ENCODE measurements at places on chromosomes 3 and 15.

GRCh38 chr3:116897382-116897781 is 187.8 kb downstream of the TUSC7 start:
- no peak for DNase-seq

DNA sequence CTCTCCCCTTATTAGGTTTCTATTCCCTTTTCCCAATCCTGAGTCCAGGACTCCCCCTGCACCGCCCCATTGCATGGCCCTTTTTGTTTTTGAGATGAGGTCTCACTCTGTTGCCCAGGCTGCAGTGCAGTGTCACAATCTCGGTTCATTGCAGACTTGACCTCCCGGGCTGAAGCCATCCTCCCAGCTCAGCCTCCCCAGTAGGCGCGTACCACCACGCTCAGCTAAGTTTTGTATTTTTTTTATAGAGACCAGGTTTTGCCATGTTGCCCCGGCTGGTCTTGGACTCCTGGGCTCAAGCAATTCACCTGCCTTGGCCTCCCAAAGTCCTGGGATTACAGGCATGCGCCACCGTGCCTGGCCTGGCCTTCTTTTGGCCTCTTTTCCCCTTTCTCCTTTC is 29.3 kb downstream of the PDIA5 start:
- no peak for DNase-seq

DNA sequence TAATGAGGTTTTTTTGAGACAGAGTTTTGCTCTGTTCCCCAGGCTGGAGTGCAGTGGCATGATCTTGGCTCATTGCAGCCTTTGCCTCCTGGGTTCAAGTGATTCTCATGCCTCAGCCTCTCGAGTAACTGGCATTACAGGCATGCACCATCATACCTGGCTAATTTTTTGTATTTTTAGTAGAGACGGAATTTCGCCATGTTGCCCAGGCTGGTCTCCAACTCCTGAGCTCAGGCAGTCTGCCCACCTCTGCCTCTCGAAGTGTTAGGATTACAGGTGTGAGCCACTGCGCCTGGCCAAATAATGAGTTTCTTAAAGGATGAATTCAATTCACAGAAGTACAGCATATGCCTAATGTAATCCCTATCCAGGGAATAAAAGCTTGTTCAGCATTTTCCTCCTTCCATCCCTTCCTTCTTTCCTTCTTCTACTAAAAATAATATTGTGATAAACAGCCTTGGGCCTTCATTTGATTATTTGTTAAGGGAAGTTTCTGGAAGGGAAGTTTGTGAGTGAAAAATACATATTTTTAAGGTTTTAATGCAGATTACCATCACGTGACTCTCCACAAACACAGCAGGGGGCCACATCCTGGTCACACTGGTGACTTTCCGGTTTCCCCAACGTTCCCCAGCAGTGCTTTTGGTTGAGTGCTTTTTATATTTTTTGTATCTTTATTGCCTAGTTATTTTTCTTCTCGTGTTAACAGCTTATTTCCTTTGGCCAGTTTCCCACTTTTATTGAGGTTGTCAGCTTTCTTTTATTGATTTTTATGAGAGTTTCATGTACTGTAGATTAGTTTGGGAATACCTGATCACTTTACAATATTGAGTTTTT is 116.8 kb downstream of the USP13 start:
- no peak for DNase-seq

GRCh38 chr15:85485956-85486567 is 105.7 kb downstream of the AKAP13 start:
- peak; percentile 66 for DNase-seq

DNA sequence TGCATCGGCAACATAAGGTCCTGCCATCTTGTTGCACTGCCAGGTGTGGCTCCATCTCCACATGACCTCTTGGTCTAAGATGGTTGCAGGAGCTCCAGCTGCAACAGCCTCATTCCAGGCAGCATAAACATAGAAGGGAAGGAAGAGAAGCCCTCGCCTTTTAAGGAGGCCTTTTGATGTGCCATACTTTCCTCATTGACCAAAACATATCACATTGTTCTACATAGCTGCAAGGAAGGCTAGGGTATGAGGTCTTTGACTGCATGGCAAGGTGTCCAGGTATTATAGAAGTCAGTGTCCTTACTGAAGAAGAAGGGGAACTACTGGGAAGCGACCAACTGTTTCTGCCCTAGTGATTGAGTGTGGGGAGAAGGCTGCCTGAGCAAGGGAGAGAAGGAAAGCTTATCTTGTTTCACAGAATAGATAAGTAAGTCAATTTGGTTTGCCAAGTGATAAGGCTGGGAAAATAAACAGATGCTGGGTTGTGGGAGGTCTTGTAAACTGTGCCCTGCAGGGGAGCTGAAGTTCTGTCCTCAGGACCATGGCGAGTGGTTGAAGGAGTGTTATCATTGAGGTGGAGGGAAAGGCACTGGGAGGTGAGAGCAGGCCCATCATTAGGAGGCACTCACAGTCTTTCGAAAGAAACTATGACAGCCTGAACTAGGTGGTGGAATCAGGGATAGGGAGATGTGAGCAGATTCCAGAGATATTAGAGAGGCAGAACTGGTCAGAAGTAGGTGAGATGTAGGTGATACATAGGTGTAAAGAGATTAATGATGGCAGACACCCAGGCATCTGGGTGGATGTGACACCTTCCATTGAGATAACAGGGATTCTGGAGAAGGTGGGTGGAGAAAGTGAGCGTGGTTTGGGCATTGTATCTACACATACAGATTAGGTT is 93.8 kb upstream of the IGF1R start:
- DNase-seq: no peak

- DNase-seq: peak; percentile 93
Measured at GRCh38 chr15:63135804-63136203, 14.1 kb downstream of the LACTB start.

DNA sequence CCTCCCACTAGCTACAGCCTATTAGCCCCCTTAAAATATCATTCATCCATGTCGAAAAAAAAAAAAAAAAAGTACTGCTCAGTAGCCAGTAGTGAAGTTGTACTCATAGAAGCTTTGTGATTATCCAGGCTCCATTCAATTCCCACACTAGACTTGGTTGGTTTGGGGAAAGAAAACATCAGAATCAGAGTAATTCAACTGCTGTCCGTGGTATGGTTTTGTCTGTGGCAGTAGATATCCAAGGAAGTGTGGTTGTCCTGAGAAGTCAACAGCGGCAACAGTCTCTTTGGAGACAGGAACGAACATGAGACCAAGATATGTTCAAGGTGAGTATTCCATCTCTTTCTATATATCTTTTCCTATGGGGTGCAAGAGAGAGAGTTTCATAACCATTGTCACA is 99.2 kb downstream of the GOLIM4 start:
- no peak for DNase-seq

DNA sequence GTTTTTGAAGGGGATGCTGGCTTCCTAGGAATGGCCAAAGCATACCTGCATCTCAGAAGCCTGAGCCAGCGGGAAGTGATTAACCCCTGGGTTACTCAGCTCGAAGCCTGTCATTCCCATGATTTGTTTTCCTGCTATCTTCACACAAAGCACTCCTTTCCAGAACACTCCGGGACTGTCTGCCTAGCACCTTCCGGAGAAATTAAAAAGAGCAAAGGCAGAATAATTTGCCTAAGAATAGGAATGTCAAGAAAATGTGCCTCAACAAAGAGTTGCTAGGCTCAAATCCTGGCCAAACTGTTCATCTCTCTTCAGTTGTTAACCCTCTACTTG is 34.1 kb downstream of the TPM1 start:
- no peak for DNase-seq

DNA sequence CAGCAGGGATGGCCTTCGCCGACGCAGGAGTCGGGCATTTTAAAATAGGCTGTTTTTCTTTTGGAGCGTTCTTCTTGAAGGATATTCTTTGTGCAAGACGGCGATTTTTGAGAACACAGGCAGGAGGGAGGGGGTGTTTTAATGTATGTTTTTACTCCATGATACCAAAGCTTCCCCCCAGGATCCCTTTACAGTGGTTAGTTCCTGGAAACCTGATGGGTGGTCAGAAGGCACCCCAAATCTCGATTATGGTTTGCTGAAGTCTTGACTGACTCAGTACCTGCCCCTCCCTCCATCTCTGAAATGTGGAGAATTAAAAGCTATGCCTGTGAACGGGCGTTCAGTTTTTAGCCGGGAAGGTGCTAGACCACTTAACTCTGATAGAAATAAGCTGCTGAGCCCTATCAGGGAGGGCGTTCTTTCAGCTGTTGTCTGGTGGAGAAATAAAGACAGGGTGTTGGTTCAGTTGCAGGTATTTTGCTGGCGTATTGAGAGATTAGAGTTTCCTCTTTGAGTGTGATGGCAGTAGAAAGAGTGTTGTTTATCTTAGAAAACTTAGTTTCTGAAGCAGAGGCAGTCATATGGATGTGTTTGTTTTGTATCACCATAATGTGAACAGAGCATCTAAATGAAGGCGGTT is 3.4 kb downstream of the IGF1R start:
- peak; percentile 39 for DNase-seq

- no peak for DNase-seq
Measured at GRCh38 chr3:95088464-95088863, 1025.6 kb downstream of the NSUN3 start.

GRCh38 chr3:38534180-38534579 is 38.0 kb downstream of the EXOG start:
- no peak for DNase-seq

- DNase-seq: peak; percentile 69
Measured at GRCh38 chr15:80587816-80588456, 107.2 kb upstream of the ABHD17C start.

DNA sequence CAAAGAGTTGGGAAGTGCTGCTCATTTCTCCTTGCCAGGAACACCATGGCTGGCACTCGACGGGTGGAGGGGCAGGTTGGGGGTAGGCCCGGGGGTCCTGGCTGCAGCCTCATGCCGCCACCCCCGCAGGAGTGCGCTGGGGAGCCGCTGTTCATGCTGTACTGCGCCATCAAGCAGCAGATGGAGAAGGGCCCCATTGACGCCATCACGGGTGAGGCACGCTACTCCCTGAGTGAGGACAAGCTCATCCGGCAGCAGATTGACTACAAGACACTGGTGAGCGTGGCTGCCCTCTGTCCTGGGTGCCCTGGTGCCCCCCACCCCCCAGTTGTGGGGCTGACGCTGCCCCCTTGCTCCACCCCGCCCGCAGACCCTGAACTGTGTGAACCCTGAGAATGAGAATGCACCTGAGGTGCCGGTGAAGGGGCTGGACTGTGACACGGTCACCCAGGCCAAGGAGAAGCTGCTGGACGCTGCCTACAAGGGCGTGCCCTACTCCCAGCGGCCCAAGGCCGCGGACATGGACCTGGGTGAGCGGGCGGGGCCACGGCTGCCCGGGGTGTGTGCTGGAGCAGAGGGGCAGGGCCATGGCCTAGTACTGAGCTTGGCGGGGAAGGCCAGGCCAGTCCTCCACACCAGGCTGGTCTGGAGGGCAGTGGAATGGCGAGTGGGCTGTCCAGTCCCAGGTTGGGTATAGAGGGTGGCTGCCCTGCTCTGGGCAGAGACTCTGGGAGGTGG is 45.1 kb downstream of the PLXNA1 start:
- no peak for DNase-seq

DNA sequence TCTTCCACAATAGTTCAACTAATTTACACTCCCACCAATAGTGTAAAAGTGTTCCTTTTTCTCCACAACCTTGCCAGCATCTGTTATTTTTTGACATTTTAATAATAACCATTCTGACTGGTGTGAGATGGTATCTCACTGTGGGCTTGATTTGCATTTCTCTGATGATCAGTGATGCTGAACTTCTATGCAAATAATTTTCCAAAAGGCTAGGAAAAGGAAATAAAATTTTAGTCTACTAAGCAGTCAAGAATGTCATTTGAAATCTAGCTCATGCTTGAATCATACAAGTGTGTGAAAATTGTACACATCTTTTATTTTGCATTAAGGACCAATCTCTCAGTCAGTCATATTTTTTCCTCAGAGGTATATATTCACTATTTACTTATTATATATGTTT is 101.7 kb upstream of the UBP1 start:
- DNase-seq: peak; percentile 13

GRCh38 chr15:61633951-61634350 is 404.8 kb upstream of the RORA start:
- DNase-seq: no peak

- DNase-seq: peak; percentile 56
Measured at GRCh38 chr3:27633224-27633545, 88.9 kb downstream of the EOMES start.

- DNase-seq: no peak
Measured at GRCh38 chr15:85116494-85116893, 134.8 kb downstream of the PDE8A start.

- DNase-seq: no peak
Measured at GRCh38 chr3:89699771-89700170, 592.4 kb downstream of the EPHA3 start.

GRCh38 chr3:189677667-189678066 is 46.5 kb downstream of the TP63 start:
- DNase-seq: peak; percentile 3

GRCh38 chr3:145604851-145605250 is 556.1 kb downstream of the PLOD2 start:
- DNase-seq: no peak

DNA sequence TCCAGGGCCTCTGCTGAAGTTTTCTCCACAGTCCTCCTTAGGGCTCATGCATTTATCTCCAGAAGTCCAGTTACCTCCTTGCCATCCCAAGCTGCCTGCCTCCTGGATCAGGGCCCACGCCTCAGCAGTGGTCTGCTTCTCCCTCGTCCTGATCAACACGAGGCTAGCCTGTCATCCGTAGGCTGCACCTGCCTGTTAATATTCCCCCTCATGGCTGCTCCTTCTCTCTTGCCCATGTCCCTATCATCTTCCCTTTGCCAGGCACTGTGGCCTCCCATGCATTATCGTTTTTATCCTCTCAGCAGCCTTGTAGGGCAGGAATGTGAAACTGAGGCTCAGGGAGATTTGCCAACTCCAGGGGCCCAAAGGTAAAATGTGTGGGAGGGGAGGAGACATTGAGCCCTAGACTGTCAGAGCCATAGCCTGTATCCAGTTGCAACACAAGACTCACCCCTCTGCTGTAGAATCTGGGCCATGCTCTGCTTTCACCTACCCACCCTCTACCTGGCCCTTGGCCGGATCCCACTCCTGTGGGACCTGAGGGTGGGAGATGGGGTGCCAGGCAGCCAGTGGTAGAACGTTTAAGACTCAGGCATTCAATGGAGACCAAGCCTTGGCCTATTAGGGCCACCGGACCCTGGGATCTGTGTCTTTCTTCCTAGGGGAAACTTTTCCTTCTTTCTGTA is 4.6 kb downstream of the GRM2 start:
- DNase-seq: no peak

- DNase-seq: no peak
Measured at GRCh38 chr15:35665896-35666536, 120.1 kb upstream of the DPH6 start.

DNA sequence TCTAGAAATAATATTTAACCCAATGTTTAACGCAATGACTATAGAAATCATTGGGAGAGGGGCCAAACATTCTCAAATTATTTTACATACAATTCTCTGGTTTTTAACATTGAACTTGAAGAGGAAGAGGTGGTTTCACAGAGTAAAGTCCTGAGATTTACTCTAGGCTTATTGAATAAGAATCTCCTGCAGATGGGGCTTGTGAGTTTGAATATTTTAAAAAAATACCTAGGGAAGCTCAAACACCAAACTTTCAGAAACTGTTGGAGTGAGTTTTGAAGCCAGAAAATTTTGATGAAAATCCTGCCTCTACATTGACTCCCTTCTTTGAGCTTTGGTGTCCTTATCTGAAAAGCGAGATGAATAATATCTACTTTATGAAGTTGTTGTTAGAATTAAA is 906.6 kb downstream of the TUSC7 start:
- no peak for DNase-seq

- no peak for DNase-seq
Measured at GRCh38 chr3:168186293-168186983, 90.7 kb upstream of the GOLIM4 start.

GRCh38 chr15:30041868-30042267 is 40.9 kb upstream of the GOLGA8J start:
- DNase-seq: no peak
